ENCODE measurements at places on chromosomes 2 and 18.

DNA sequence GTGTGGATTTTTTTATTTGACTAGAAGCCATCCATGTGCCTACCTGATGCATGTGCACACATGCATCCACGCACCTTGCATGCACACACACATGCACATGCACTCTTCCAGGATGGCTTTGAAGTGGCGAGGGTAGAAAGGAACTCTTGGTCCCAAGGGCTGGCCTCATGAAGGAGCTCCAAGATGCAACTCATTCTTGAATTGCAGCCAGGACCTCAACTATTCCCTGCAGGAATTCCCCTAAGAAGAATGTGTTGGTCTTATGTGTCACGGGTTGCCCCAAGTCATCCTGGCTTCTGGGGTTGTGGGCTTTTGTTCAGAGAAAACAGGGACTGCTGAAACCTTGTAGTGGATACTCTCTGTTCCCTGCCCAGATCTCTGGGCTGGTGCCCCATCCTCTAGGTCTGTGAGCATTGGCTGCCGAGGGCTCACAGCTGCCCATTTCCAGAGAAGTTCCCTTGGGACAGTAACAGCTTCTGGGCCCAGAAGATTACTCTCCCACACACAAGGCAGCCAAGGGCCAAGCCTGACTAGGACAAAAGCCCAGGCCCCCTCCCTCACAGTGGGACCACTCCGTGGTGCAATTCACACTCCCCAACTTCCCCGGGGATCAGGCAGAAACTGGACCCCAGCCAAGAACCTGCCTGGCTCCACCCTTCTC, 137.6 kb downstream of the COPS8 start:
- DNase-seq, result no peak

DNA sequence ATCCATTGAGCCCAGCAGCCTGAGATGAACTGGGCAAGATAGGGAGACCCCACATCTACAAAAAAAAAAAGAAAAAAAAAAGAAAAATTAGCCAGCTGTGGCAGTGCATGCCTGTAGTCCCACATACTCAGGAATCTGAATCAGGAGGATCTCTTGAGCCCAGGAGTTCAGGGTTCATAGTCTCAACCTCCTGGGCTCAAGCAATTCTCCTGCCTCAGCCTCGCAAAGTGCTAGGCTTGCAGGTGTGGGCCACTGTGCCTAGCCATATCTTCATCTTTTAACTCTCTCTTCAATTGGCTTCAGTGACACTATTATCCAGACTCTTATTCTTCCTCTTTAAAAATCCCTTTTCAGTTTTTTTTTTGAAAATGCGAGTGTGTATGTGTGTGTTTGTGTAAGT, 28.5 kb upstream of the YES1 start:
- no peak for DNase-seq

DNA sequence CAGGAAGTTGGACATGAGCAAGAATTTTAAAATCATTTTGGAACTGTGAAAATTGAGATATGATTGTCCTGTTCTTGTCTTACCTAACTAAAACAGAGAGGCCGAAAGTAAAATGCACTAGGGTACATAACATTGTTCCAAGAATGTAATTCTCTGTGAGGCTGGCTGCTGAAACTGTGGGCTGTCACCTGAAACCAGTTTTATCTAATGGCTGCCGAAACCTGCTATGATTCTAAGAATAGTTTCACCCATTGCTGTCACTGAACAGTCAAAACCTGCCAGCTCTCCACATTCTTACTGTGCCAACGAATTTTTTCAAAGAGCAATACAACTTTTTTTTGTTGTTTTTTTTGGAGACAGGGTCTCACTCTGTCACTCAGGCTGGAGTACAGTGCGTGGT, 119.3 kb upstream of the ZSWIM2 start:
- no peak for DNase-seq

DNA sequence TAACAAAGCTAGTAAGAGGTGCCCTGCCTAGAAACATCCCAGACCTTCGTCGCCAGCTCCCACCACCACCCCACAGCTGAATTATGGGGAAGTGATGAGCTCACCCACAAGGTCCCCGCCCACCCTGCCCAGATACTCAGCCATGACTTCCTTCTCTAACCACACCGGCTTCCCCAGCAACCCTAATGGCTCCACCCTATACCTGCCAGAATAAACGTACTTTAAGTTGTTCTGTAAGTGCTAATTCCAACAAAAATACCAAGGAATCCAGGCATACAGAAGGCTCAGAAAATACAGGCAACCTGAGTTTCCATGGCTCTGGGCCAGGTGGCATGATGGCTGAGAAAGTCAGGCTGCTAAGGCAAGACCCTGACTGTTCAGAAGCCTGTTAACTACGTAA, 39.1 kb downstream of the TMEM163 start:
- DNase-seq, result no peak

DNA sequence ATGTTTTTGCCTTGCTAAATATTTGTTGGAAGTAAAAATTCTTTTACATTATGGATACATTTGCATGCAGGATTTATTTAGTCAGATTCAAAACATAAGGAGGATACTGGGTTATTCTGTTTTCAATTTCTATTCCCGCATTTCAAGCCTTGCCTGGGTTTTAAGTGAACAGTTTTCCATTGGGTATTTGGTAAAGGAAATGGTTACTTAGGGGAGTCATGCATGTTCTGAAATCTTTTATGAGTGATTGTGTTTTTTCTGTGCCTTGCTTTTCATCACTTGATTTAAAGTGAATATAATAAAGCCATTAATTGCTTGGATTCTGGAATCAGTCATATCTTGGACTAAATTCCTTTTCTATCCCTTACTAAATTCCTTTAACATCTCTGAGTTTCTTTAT, 12.0 kb upstream of the SP9 start:
- no peak for DNase-seq

DNA sequence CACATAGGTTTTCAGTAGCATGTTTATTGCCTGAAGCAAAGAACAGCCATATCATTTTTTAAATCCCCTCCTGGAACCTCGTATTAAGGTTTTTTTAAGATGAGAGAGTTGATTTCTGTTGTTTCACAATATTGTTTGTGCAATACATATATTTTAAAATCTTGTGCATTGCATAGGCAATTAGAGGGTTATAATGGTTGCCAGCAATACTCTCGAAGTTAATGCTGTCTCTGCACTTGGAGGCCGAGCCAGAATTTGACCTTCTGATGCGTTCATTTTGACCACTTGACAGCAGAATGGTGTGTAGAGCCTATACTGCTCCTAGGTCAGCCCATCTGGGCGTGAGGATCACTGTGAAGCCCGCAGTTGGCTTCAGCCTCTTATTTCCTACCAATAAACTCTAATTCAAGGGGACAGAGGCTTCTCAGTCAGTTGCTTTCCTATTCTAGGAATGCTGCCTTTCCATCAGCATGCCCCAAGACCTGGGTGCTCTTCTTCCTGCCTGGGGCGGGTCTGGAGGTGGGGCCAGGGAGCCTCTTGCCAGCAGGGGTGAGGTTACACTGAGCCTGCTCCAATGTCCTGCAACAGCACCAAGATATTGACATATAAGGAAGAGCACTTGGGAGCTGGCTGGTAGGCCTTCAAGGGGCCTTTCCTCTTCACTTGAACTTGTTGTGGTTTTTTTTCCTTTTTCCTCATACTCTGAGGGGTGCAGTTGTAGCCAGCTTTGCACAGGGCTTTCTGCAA, 91.4 kb upstream of the BCL2L11 start:
- DNase-seq, result no peak

DNA sequence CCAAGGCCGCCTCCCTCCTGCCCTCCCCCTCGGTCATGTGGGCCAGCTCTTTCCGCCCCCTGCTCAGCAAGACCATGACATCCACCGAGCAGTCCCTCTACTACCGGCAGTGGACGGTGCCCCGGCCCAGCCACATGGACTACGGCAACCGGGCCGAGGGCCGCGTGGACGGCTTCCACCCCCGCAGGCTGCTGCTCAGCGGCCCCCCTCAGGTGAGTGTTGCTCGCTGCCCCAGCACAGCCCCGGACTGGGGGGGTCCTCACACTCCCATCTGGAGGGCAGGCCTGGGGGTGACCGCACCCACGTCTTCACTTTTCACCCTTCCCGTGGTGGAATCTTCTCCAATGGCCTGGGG, 51.3 kb downstream of the NTSR2 start:
- no peak for DNase-seq

- DNase-seq, result no peak
These were observed 15.4 kb downstream of the CAVIN2 start for GRCh38 chr2:191831410-191831994.

DNA sequence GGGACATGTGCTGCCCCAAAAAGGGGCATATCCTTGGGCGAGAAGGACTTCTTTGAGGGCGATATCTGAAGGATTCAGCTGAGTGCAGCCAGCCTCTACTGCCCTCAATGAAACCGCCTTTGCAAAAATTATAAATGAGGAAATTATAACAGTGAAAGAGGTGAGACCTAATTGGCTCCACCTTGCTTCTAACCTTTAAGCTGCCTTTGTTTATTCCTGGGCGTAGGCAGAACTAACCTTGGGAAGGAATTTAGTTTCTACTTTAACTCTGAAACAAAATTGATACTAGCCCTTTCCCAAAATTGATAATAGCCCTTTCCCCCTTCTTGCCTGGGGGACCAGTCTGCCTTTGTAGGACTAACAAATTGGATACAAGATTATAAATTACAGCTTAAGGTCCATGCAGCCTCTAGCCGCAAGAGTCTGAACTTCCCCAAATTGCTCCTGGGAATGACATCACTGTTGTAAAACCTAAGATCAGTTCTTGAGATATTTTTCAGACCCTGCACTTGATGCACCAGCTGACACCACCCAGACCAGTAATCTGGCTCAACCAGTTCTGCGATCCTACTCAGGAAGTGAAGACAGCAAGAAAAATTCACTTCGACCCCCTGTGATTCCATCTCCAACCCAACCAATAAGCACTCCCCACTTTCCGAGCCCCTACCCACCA, 36.0 kb upstream of the ASAP2 start:
- DNase-seq, result no peak

GRCh38 chr2:28490558-28490957, 5.3 kb upstream of the PLB1 start:
- no peak for DNase-seq

DNA sequence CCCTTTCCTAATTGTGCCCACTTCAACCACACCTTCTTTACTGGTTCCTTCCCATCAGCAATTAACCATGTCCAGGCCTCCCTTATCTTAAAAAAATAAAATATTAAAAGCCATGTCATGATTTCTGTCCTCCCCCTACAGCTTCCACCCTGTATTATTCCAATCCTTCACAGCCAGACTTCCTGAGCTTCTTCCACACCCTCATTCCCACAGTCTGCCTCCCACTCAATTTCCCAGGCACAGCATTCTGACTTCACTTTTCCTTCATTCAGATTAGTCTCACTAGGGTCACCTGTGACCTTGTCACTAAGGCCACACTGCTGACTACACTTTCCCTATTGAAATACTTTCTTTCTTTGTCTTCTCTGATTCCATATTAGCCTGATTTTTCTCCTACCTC, 159.4 kb downstream of the DIS3L2 start:
- no peak for DNase-seq

DNA sequence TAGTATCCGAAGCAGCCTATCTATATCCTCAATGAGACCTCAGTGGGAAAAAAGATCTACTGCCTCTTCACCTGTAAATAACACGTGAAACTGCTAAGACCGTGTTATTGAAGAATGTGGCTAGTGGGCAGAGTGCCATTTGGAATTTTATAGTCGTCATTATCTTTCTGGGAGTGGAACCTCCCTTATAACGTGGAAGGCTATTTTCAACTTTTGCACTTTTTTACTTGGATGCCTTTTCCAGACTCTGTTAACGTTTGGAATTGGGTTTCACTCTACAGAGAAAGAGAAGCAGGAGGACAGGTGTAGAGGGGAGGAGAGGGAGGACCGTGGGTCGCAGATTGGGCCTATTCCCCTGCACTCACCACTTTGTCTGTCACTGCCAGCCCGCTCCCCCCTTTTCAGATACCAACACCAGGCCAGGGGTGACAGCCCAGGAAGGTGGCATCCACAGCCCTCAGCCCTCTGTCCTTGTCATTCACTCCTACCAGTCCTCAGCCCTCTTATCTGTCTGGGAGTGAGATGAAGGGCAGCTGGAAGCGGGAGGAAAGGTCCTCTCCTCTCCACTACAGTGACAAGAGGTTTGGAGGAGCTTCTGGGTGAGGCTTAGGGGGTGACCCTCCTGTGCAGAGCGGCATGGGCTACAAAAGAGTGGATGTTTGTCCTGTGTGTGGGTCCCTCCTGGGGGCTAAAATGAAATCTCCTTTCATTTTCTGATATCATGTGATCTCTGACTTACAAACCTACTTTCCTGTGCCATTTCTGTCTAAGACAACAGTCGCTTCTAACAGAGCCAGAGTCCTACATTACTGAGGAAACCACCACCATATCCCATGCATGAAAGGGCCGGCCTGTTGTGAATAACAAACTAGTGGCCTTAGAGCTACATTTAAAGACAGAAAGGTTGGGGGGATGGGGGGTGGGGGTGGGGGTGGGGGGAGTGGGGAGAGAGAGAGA, 23.9 kb upstream of the CEP68 start:
- DNase-seq, result no peak

- DNase-seq, result no peak
These were observed 66.7 kb downstream of the CDC42EP3 start for GRCh38 chr2:37604716-37605115.

- peak; percentile 3 for DNase-seq
These were observed 156.4 kb downstream of the DSEL start for GRCh38 chr18:67359873-67360838.

DNA sequence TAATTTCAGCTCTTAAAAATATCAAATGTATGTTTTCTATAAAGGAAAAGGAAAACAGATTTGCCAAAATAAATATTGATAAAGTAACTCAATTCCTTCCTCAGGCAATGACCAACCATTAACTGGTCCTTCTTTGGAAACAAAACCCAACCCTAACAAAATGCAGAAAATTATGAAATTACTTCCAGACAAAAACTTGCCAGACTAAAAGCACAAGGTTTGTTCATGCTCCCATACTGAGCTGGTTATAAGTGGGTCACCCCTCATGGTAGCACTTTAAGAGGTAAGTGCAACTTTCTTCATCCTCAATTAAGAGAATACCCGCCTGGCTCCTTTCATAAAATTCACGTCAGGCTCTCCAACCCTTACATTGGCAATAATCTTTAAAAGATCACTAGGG, 31.1 kb upstream of the TTC32 start:
- DNase-seq, result no peak

DNA sequence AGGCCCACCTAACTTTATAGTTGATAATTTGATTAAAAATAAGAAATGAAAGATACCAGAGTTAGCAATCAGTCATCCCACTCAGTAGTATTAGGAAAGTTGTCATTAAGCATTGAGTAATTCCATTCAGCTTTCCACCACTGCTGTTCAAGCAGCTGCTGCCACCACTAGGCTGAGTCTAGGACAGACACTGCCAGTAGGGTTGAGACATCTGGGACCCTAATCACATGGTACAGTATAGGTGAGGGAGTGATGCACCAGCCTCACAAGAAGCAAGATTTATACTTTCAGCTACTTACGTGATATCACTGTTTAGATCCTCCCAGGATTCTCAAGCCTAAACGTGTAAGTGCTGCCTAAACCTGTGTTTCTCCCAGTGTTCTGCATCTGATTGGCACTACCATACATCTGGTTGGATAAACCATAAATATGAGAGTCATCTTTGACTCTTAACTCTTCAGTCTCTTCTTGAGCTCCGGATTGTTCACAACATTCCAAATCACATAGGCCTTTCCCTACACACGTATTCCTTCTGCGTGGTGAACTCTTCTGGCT, 3.2 kb downstream of the UBXN4 start:
- DNase-seq, result peak; percentile 45
